ENCODE measurements at places on chromosomes 5 and 9.

- H3K4me3 ChIP-seq, result no peak overlapping the region
- peaks cover 4% of the 10 kb centered on the region for H3K4me1 ChIP-seq
- peaks cover 39% of the 10 kb centered on the region for H3K36me3 ChIP-seq
- no peaks in the 10 kb centered on the region for H3K27me3 ChIP-seq
- no peak overlapping the region for H3K27ac ChIP-seq
Observed at GRCh38 chr9:128106181-128106939, 21.2 kb downstream of the PTGES2 start.

GRCh38 chr5:14164164-14165163, 21.3 kb downstream of the TRIO start:
- H3K4me3 ChIP-seq, result no peak overlapping the region
- H3K27me3 ChIP-seq, result no peaks in the 10 kb centered on the region
- DNase-seq, result no peak

DNA sequence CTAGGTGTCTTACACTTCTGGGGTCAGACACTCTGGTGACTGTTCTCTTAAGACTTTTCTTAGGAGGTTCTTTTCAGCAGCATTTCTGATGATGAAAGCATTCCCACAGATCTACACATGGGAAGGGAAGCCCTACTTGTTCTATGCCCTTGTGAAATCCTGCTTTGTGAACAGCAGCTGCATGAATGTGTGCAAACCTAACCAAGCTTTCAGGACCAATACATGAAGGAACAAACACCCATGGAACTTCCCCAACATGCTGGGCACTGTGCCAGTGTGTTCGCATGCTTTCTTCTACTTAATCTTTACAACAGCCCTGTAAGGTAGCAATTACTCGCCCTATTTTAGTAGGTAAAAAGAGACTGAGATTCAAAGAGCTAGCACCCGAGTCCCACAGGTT, 439.9 kb upstream of the KLF4 start:
- H3K27ac ChIP-seq, result no peak overlapping the region
- no peaks in the 10 kb centered on the region for H3K4me1 ChIP-seq
- H3K27me3 ChIP-seq, result no peaks in the 10 kb centered on the region
- no peak for DNase-seq
- no peaks in the 10 kb centered on the region for H3K36me3 ChIP-seq

DNA sequence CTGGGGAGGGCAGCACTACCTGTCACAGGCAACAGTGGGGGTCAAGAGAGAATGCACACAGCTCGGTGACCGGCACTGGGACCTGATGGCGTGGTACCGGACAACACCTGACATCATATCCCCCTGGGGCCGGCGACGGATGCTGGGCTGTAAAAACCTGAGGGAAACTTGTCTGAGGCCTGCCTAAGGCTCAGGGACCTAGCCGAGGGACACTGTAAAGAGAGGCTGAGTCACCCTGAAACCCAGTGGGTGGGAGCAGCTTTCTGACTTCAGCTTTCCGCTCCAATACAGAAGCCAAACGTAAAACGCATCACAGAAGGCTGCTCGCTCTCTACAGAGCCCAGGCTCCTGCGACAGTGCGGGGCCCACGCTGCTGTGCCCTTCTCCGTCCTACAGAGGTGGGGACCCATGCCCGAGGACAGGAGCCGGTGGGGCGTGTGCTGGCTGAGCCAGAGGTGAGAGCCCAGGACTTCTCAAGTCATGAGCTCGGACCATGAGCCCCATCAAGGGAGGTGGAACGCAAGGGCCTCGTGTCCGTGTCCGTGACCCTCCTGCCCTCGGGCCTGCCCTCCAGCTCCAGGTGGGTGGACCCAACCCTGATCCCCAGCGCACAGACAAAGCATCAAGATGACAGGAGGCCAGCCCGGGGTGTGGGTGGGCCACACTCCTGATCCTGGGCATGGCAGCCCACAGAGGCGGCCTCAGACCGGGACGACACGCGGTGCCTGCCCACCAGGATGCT, 5.3 kb downstream of the RALGDS start:
- H3K4me3 ChIP-seq, result no peak overlapping the region
- no peaks in the 10 kb centered on the region for H3K36me3 ChIP-seq
- peaks cover 20% of the 10 kb centered on the region for H3K27me3 ChIP-seq

DNA sequence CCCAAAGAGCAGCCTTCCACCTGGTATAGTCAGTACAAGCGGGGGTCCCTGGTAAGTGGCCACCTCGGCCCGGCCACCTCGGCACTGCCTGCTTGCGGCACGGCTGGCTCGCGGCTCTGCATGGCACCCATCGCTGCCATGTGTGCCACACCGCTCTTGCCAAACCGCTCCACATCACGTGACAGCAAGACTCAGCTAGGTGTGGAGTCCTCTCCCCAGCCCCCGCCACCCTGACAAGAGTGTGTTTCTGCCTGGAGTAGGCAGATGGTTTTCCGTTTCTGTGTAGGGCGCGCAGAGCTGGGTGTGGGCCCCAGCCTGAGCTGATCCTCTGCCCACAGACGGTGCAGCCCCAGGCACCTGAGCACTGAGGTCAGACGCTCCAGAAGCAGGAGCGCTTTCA, 50.5 kb upstream of the FCN2 start:
- H3K4me1 ChIP-seq, result no peaks in the 10 kb centered on the region
- no peak overlapping the region for H3K4me3 ChIP-seq
- no peak for DNase-seq
- peaks cover 4% of the 10 kb centered on the region for H3K36me3 ChIP-seq
- H3K27ac ChIP-seq, result no peak overlapping the region

DNA sequence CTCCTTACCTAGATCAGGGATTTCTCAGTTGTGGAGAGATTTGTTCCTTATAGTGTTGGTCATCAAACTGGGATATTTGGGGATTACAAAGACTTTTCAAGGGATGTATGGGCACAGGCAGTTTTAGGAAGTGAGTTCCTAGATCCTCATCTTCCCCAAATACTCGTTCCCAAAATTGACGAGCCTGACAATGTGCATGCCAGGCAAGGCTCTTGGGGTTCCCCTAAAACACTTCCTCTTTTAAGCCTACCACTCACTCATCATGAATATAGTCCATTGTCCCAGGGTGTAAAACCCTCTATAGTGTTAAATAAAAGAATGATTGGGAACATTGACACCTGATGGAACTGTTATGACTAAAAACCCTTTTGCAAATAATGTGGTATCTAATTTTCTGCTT, 26.4 kb downstream of the PDCD1LG2 start:
- H3K27ac ChIP-seq, result no peak overlapping the region
- H3K4me3 ChIP-seq, result no peak overlapping the region
- H3K36me3 ChIP-seq, result no peaks in the 10 kb centered on the region
- H3K27me3 ChIP-seq, result no peaks in the 10 kb centered on the region
- H3K4me1 ChIP-seq, result peaks cover 2% of the 10 kb centered on the region

DNA sequence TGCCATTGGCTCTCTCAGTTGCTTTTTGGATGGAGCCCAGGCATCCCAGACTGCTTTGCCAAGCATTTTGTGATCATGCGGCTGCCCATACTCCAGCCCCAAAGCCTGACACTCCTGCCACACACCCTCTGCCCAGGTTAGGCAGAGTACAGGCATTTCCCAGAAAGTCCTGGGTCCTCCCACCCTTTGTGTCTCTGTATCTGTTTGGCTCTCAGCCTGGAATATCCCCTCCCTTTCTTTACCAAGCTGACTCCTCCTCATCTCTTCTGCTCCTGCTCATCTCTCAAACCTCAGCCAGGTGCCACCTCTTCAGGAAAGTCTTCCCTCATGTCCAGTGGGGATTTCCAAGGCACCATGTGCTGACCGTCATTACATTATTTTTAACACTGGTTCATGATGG, 14.3 kb upstream of the SH3RF2 start:
- no peaks in the 10 kb centered on the region for H3K36me3 ChIP-seq
- no peak for DNase-seq
- no peak overlapping the region for H3K27ac ChIP-seq
- H3K4me1 ChIP-seq, result peaks cover 4% of the 10 kb centered on the region
- no peaks in the 10 kb centered on the region for H3K27me3 ChIP-seq

Data from H1 (cell line).